ENCODE measurements at places on chromosomes 16 and 17.

DNA sequence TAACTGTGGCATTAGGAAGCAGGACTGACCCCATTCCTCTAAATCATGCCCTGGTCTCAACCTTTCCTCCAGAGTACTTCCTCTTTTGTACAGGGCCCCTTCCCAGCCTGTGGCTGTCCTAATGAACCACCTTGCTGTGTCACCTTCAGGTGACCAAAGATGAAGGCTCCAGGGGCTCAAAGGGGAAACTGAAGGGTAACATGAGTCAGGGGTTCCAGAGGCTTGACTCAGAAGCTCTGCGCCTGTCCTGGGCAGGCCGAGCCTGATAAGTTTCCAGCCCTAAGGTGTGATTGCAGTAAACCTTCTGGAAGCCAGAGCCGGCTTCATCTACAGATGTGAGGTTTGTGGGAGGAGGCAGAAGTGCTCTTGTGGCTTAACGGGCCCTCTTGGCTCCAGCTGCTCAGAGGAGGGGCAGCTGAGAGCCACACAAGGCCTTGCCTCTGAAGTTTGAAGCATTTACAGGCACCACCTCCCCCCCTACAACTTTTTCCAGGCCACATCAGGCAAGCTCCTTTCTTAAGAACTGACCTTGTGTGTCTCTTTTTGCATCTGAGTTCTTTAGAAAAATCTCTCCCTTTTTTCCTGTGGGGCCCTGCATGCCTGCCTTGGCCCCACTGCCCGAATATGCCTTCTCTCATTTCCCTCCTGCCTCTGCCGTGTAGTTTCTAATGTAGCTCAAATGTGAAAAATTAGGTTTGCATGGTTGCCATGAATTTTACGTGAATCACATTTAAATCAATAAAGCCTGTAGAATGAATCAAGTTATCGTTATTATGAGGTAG, 149.9 kb downstream of the CLEC16A start:
- DNase-seq: no peak

DNA sequence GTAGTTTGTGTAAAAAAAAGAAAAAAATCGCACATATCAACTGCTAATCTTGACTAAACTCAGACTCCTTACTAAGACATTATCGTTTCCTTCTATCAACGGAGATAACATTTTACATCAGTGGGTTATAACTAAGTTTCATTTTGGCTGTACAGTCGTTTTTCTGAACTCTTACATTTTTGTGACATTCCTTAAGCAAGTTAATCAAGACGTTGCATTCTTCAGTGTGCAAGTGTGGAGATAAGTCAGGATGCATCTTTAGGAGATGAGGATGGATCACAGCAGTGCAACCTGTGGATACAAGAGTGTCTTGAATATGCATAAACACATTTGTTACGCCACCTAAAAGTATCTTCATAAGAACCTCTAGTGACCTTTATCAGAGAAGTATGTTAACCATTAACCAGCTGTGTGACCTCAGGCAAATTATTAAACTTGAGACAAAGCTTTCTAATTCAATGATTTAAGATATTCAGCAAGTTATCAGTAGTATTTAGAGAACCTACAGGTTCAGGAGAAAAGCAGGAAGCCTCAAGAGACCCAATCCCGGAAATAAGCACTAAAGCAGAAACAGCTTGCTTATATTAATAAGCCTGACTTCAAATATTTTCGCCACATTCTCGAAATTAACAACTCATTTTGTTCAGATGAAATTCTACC, 9.4 kb downstream of the CMC2 start:
- no peak for DNase-seq

DNA sequence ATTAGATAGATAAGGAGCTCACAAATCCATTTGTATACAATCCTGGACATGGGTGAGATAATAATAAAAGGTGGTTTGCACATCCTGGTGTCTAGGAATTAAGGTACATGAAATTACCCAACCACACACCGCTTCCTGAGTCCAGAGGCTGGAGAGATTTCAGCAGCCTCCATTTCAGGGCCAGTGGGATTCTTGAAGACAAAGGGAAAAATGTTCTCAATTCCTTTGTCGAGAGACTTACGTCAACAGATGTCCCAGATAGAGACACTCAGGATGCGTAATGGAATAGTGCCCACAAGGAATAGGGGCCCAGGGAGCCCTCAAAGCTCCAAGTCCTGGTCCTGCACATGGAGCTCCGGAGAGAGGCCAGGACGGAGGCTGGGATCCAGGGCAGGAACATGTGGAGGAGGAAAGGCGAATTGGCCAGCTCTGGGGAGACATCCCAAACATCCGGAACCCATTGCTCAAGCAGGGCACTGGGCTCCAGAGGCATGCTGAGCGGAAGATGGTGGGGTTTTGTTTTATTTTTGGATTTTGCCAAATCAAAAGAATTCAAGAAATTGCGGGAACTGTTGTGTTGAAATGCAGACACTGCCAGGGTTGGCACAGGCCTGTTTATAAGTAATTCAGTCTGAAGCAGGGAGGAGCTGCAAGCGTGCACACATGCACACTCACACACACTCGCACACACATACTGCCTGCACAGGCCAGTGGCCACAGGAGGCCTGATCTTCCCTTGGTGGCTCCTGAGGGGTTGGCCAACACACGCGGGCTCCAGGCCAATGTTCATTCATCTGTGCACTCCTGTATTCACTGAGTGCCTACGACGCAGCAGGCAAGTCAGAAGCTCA, 97.2 kb downstream of the NOG start:
- no peak for DNase-seq

DNA sequence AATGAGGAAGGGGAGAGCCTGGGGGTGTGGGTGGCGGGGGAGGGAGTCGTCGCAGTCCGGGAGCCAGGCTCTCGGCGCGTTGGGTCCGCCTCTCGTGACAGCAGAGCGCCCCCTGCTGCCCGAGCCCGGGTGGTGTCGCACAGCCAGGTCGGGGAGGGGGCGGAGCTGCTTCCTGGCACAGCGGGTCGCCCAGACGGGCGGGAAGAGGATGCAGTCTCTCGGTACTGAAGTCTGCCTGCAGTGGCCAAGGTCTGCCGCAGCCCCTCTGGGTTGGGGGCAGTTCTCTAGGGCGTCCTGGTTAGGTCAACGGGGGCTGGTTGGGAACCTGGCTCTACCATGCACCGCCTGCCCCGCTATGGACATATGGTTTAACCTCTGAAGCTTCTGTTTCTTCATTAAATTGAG, 38.2 kb upstream of the CCDC182 start:
- DNase-seq: peak; percentile 45

DNA sequence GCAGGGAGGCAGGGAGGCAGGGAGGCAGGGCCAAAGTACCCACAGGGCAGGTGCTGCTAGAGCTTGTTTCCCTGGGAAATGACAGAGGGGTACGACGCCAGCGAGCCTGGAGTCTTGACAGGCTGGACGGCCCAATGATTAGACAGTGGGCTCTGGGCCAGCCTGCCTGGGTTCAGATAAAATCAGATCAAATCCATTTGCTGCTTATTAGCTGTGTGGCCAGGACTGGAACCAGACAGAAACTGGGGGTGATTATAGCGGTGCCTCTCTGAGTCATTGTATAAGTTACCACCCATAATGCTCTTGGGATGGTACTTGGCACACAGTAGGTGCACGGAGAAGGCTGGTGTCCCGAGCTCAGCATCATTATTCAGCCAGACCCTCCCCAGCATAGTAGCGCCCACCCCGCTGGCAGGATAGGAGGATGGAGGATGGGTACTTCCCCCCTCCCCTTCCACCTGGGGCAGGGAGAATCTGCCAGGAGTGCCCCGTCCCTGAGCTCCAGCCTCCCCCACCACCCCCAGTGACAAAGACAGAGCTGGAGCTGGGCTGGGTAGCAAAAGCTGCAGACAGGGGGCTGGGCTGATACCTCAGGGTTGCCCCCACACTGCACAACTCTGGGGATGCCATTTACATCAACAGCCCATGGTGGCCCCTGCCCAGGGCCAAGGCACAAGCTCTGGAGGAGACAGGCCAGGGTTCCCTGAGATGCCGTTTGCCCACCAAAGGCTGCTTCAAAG, 77.6 kb upstream of the TNRC6C start:
- DNase-seq: no peak

DNA sequence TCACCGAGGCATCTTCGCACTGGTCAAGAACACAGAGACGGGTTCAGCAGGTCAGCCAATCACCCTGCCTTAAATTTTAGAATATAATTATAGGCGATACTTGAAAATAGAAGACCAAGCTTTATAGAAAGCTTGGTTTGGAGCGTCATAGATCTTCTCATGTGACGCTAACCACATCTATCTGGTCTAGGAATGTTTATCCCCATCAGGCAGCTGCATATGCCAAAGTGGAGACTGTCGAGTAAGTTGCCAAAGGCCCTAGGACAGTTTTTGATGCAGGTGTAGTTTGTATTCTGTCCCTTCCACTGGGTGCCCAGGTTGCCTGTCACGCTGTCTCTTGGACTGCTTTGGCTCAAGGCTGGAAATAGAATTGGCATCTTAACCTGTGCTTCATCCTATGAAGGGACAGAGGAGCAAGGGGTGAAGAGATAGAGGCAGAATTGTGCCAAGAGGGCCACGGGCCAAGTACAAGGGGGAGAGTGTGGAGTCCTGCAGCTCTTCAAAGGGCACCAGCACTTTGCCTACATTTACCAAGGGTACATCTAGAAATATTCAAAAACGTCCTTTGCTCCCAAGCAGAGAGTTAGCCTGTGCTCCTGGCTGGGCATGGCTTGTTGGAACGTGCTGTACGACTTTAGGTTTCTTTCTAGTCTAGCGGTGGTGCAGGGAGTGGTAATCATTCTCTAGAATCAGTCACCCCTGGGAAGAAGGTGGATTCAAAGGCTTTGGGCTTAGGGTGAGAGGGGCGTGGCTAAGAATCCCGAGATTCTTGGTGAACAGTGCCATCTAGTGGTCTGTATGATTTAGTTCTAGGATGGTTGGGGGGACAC, 5.3 kb upstream of the WIPI1 start:
- peak; percentile 85 for DNase-seq

DNA sequence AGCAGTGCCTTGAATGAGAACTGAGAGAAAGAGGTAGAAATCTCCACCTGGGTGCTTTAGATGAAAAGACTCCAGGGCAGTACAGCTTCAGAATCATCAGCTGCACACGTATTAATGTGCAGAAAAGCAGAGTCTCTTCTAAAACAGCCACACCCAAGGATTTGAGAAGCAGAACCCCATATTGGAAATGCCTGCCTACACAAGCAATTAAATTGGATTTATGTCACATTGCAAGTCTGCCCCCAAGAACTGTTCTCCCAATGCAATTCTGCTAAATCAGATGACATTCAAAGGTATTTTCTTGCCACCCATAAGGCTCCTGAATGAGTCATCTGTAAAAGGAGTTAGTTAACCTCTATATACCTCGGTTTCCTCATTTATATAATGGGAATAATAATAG, 326.0 kb upstream of the C16orf82 start:
- DNase-seq: no peak
